ENCODE measurements at places on chromosomes 2 and 18. TPM values are rescaled to one million over a fixed set of nuclear protein-coding genes. Genes with fewer than 3 reads are reported as not detected.

DNA sequence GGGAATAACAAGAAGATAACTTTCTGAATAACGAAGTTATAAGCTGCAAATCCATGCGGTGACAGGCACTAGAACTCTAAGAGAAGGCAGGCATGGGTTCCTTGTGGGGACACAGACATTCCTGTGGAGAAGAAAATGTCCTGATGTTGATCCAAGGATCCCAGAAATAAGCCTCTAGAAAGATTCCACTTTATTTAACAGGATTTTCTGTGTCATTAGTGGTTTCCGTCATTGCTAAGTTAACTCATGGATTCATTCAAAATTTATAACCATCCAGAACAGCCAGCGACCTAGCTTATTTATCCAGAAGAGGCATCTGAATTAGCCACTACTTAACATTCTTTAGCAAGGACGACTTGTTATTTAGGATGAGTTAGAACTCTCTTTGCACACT lies 10.0 kb upstream of the CD302 start:
- no peak for DNase-seq

The PLB1 gene
- 4.8 TPM for total RNA-seq

GRCh38 chr2:197011801-197012641 lies 85.5 kb upstream of the PGAP1 start:
- DNase-seq: no peak

DNA sequence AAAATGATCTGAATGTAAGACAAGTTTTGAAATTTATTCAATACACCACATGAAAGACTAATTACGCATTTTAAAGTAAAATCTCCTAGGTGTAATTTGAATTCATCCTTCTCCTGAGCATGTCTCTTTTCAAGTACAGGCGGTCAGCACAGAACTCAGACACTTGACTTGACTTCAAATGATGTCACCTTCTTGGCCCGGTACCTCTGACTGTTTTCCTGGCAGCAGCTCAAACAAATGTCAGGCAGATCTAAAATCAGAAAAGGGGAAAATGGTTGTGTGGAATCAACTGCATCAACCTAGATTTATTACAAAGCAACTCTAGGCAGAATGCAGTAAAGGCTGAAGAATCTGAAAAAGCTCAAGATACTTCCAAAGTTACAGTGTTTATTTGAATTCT lies 11.4 kb upstream of the PROKR1 start:
- DNase-seq: no peak

The STK11IP gene
- 49.4 TPM for total RNA-seq

The PTPRM gene
- 60.4 TPM for total RNA-seq

The CDH19 gene
- 3.5 TPM for total RNA-seq

The ANKAR gene
- total RNA-seq: 17.9 TPM

DNA sequence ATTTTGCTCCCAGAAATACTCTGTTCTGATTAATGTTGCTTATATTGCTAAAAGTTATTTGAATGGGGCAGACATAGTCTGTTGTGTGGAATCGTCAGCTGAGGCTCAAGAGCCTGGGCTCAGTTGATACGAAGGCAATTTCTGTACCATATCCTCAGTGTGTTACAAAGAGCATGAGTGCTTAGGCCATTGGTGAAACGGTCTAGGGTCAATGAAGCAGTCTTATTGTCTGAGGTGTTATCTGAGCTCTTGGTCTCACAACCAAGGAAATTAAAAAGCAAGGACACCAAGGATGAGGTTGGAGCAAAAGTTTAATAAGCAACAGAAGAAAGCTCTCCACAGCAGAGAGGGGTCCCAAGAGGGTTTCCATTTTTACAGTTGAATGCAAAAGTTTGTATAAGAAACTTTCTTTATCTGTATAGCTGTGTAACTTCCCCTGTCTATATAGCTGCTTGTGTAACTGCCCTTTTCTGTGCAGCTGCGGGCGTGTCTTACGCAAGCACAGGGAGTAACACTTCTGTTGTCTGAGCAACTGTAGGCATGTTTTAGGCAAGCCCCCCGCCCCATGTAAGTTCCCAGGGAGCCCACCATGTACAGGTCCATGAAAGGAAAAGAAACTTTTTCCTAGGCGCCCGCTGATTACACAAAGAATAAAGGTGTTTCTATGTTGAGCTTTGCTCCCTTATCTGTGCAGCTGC lies 40.6 kb upstream of the DSC1 start:
- DNase-seq: no peak

The GBX2 gene
- total RNA-seq: not detected

Data from ovary (tissue), 10 donors.